ENCODE measurements at places on chromosomes 12 and 14.

GRCh38 chr12:102509123-102509626 is 28.8 kb upstream of the IGF1 start:
- no peak overlapping the region for H3K4me3 ChIP-seq
- no peak overlapping the region for H3K27ac ChIP-seq
- DNase-seq: no peak
- H3K36me3 ChIP-seq: no peaks in the 10 kb centered on the region

GRCh38 chr14:105481886-105482457 is 4.7 kb upstream of the CRIP1 start:
- peaks cover 3% of the 10 kb centered on the region for H3K36me3 ChIP-seq
- peak overlapping the region; percentile 14 for H3K4me3 ChIP-seq
- no peak overlapping the region for H3K27ac ChIP-seq
- peaks cover 72% of the 10 kb centered on the region for H3K27me3 ChIP-seq
- peak; percentile 81 for DNase-seq
- peaks cover 22% of the 10 kb centered on the region for H3K4me1 ChIP-seq

GRCh38 chr14:67620217-67620785 is 581 bp downstream of the ARG2 start:
- H3K27ac ChIP-seq: peak overlapping the region; percentile 58
- H3K27me3 ChIP-seq: peaks cover 3% of the 10 kb centered on the region
- no peaks in the 10 kb centered on the region for H3K36me3 ChIP-seq
- DNase-seq: no peak
- H3K4me1 ChIP-seq: peaks cover 6% of the 10 kb centered on the region

- peak overlapping the region; percentile 54 for H3K27ac ChIP-seq
- no peaks in the 10 kb centered on the region for H3K4me1 ChIP-seq
- no peaks in the 10 kb centered on the region for H3K36me3 ChIP-seq
- H3K27me3 ChIP-seq: no peaks in the 10 kb centered on the region
- DNase-seq: no peak
Observed at GRCh38 chr12:120972870-120973543, 5.3 kb upstream of the HNF1A start.

- no peak overlapping the region for H3K27ac ChIP-seq
- H3K4me3 ChIP-seq: no peak overlapping the region
- no peaks in the 10 kb centered on the region for H3K4me1 ChIP-seq
- H3K36me3 ChIP-seq: no peaks in the 10 kb centered on the region
- DNase-seq: no peak
- H3K27me3 ChIP-seq: no peaks in the 10 kb centered on the region
Observed at GRCh38 chr14:59123975-59124374, 64.5 kb upstream of the DAAM1 start.

DNA sequence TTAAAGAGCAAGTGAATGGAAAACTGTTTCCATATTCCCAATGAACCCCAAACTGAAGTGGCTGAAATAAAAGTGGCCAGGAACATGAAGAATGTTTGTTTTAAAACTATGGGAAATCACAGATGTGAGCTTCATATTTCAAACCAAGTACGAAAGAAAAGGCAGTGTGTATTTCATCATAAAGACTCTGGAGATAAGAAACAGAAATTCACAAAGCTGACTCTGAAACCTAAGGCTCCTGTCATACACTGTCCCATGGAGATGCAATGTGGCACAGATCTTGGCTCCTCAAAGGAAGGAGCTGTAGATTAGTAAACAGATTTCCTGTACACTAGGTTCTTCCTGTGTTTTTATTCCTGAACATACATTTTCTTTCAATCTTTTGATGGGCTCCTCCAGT is 304.4 kb downstream of the MED13L start:
- no peak for DNase-seq
- H3K36me3 ChIP-seq: peaks cover 60% of the 10 kb centered on the region
- H3K4me3 ChIP-seq: no peak overlapping the region
- no peaks in the 10 kb centered on the region for H3K27me3 ChIP-seq
- H3K4me1 ChIP-seq: no peaks in the 10 kb centered on the region

- DNase-seq: no peak
- H3K36me3 ChIP-seq: no peaks in the 10 kb centered on the region
- H3K27ac ChIP-seq: no peak overlapping the region
- H3K4me1 ChIP-seq: no peaks in the 10 kb centered on the region
- no peaks in the 10 kb centered on the region for H3K27me3 ChIP-seq
- no peak overlapping the region for H3K4me3 ChIP-seq
Observed at GRCh38 chr14:94631536-94632304, 19.5 kb downstream of the SERPINA3 start.

DNA sequence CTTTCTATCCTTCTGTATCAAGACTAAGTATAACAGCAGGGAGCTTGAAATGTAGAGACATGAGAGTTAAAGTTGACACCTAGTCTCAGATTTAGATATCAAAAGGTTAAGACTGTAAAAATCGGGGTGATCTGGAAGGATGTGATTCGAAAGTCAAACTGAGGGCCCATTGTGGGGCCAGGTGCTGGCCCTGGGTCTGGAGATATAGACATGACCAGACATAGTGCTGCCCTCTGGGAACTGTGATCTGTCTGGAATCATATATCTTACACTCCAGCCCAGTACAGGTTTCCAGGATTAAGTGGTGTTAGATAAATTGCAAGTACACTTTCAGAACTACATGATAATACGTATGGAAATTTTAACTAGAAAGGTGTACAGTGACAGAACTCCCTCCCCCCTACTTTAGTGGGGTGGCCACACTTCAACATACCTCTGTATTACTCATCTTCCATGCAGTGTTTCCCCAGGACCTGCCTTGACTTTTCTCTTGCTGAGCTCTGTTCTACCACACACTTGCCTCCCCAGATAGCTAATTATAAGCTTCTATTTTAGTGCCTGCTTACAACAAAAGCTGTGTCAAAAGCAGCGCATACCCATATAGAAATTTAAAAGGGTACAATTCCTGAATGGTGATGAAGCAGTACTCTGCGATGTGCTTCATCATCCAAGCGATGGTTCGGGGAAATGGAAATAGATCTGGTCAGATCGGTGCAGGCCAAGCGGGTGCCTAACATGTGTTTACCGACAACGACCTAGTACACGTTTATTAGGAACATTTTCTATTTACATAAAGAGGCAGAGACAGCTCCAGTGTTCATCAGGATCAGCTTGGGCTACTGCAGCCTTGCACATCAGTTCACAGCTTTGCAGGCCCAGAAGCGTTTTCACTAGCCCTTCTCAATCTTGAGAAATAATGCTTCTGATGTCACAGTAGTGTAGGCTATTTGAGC is 68.7 kb downstream of the ARF6 start:
- no peaks in the 10 kb centered on the region for H3K27me3 ChIP-seq
- peaks cover 5% of the 10 kb centered on the region for H3K4me1 ChIP-seq
- no peak overlapping the region for H3K4me3 ChIP-seq
- DNase-seq: no peak
- no peak overlapping the region for H3K27ac ChIP-seq

Data from H1 (cell line).